ENCODE measurements at places on chromosomes 12 and 14.

GRCh38 chr12:31002361-31002725, 71.3 kb upstream of the DDX11 start:
- no peak for DNase-seq

DNA sequence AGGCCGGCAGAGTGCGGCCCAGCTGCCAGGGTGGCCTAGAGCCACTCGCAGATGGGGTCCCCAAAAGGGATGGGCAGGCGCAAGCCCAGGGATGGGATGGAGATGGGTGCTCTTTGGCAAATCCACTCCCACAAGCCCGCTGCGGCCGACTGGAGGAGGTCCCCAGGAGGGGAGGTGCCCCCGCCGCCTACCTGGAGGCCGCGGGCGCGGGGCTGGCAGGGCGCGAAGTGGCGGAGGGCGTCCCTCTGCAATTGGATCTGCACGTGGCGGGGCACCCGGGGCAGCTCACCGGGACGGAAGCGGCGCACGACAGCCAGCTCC, 730 bp downstream of the PPP1R3E start:
- no peak for DNase-seq

- DNase-seq, result no peak
Measured at GRCh38 chr12:76249501-76249900, 98.7 kb downstream of the BBS10 start.

DNA sequence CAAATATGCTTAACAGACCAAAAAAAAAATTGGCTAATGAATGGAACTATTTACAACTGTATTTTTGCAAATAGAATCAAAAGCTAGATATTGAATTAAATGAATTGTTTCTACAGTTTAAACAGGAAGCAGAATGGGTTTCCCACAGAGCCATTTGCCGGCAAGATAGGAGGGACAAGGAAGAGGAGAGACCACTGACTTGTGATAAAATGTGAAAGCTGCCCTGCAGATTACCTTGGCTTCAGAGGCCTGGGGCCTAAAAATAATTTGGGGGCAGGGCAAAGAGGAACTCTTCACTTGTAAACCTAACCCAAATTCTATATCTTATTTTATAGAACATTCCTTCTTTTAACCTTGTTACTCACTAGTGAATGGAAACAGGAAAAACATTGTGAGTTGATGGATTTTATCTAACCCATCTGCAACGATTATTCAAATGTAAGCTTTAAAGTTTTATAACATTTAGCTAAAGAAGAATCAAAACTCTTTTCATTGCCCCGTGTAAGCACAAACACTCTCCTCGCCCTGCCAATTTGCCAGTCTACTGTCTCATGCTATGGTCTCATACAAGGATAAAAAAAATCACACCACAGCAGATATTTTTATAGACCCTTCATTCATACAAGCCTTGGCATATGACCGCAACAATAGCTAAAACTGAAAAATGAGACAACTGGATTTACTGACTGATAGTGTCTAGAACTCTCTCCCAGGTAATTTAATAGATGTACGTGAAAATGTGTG, 49.5 kb upstream of the MDM1 start:
- DNase-seq, result no peak

DNA sequence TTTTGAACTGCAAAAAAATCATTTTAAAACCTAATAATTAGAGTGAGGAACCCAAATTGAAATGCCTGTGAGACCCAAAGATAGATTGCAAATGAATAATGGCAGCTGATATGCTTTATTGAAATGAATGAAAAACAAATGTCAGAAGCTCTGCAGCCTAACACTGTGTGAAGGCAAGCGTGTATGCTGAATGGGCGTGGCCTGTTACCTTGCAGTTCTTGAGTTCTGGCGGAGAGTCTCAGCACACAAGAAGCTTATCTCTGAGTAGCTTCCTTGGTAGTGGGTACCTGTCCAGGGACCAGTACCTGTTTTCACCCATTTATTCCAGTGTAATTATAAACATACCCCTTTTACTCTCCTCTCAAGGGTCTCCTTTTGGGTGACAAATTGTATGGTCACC, 341.2 kb downstream of the NPAS3 start:
- DNase-seq, result no peak

- no peak for DNase-seq
Measured at GRCh38 chr14:97198813-97199212, 401.6 kb downstream of the VRK1 start.

GRCh38 chr12:70691018-70691672, 53.9 kb upstream of the PTPRB start:
- DNase-seq, result peak; percentile 86

GRCh38 chr14:21498540-21499526, 12.3 kb downstream of the METTL3 start:
- DNase-seq, result peak; percentile 61

DNA sequence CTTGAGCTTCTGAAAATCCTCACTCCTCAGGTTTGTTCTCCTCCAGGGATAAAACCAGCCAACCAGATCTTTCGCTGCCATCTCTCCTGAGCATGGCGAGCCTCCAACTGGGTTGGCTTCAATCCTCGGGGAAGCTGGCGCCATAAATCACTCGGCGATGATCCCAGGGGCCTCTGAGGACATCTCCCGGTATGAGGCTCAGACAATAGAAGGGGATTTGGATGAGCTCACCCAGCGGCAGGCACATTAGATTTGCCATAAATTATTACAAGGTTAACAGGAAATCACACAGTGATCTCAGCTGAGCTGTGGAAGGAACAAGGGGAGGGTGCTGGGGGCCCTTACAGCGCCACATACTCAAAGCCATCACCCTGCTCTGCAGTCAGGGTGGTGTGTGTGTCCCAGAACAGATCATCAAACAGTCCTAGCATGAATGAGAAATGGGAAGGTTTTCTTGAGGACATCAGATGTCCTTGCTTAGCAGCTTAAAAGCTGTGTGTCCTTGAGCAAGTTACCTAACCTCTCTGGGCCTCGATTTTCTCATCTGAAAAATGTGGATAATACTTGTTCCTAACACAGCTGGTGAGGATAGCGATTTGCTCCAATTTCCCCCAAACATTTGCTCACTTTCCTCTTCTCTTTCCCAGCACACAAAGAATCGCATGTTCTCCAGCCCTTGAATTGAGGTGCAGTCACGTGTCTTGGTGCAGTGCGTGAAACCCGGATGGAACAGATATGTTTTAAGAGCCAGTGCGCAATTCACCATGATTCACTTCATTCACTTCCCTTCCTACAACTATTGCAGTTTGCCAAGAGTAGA, 142.8 kb downstream of the SCARB1 start:
- DNase-seq, result peak; percentile 74

All from DMS53 (cell line).